ENCODE measurements at places on chromosomes 1 and 21.

GRCh38 chr21:36023092-36023480, 37.2 kb downstream of the SETD4 start:
- no peak for DNase-seq

DNA sequence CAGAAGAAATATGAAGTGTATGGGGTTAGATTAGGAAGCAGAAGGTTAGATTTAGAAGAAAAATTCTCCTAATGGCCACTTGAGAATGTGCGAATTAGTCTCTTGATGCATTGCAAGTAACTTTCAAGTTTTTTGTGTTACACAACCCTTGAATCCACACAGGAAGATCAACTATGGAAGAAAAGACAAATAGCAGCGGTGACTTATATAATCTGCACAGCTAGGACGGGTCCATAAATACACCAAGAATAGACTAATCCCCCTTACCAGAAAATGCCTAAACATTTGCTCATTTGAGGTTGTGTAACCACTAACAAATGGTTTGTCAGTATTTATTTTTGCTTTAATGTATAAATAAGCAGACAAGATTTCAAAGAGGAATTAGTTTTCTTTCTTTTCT, 182.6 kb downstream of the TGFB2 start:
- DNase-seq, result no peak

GRCh38 chr1:88149686-88150085, 534.4 kb upstream of the PKN2 start:
- DNase-seq, result no peak

GRCh38 chr1:20873311-20873710, 86.2 kb upstream of the HP1BP3 start:
- DNase-seq, result no peak

GRCh38 chr1:52531249-52531872, 21.5 kb downstream of the TUT4 start:
- DNase-seq, result no peak

GRCh38 chr1:234611225-234611846, 1.4 kb upstream of the IRF2BP2 start:
- no peak for DNase-seq

DNA sequence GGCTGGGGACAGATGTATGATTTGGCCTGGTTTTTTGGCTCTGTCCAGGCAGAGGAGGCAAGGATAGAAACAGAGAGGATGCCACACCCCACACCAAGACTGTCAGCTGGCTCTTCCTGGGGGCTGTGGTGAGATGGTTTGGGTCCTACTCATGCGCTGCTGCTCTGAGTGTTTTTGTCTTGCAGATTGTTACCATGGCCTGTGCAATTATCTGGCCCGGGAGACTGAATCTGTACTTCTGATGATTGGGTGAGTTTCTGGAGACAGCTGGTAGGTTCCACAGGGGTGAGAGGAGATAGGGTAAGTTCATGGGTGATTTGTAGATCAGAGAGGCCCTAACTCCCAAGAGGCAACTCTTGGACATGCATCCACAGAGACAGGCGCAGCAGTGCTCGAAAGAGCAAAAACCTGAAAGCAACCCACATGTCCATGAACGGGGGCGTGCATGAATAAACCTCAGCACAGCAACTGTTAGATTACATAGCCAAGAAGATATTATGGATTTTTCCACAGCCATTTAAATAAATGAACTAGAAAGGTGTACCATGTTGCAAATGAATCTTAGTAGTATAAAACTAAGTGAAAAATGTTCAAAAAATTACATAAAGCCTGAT, 17.8 kb downstream of the AADACL4 start:
- DNase-seq, result no peak

- DNase-seq, result no peak
Observed at GRCh38 chr21:28899744-28900143, 92.9 kb downstream of the LTN1 start.

Measured in anterior cingulate cortex (tissue), 58 donors.